ENCODE measurements at places on chromosomes 7 and 10. TPM values are rescaled to one million over a fixed set of nuclear protein-coding genes. Genes with fewer than 3 reads are reported as not detected.

- no peak for DNase-seq
- H3K27me3 ChIP-seq: no peaks in the 10 kb centered on the region
- H3K4me1 ChIP-seq: peaks cover 35% of the 10 kb centered on the region
- H3K36me3 ChIP-seq: no peaks in the 10 kb centered on the region
- peak overlapping the region; percentile 100 for H3K4me3 ChIP-seq
- peak overlapping the region; percentile 97 for H3K27ac ChIP-seq
These were observed 40.0 kb downstream of the CUX1 start for GRCh38 chr7:101857358-101857811.

DNA sequence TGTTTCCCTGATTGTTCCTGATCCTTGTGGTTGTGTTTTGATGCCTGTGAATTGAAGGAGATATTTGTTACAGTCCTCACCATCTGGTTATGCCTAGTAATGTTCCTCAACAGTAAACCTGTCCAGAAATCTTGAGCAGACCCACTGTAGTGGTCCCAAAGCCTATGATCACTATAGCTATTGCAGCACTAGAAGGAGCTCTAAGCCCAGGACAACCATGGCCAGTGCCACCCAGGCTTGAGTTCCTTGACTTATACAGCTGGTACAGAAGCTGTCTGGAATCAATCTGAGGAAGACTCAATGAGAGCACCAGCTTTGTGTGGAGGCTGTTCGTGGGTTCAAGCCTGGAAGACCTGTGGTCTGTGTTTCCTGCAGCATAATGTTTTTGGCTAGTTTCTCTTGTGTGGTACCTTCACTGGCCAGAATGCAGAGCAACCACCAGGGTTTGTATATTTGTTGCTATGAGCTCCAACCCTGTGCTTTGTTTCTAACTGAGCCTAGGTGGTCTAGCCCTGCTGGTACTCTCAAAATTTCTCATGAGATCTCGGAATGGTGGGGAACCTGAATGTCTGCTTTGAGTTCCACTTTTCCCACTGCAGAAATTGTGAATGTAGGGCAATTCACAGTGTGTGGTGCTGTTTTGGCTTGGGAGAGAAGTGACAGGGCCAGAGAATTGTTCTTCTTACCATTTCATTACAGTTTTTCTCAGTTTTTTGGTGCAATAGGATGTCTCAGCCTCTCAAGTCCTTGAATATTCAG, 355.2 kb downstream of the SUGCT start:
- no peak overlapping the region for H3K4me3 ChIP-seq
- no peaks in the 10 kb centered on the region for H3K36me3 ChIP-seq
- no peaks in the 10 kb centered on the region for H3K4me1 ChIP-seq

DNA sequence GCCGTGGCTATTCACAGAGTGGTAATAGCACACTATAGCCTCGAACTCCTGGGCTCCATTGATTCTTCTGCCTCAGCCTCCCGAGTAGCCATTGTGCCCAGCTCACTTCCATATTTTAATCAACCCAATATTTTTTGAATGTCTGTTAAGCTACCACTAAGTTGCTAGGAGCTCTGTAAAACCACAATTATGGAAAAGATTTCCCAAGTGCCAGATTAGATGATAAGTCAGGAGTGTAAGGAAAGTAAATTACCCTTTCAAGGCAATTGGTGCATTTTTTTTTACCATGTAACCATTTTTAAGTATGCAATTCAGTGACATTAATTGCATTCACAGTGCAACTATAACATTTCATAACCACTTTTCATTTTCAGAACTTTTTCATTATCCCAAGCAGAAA, 87.5 kb upstream of the GATAD1 start:
- no peak overlapping the region for H3K4me3 ChIP-seq
- no peaks in the 10 kb centered on the region for H3K4me1 ChIP-seq
- DNase-seq: no peak
- peaks cover 17% of the 10 kb centered on the region for H3K36me3 ChIP-seq
- no peak overlapping the region for H3K27ac ChIP-seq
- H3K27me3 ChIP-seq: no peaks in the 10 kb centered on the region

- H3K27ac ChIP-seq: no peak overlapping the region
- DNase-seq: no peak
- H3K4me1 ChIP-seq: peaks cover 8% of the 10 kb centered on the region
- H3K27me3 ChIP-seq: no peaks in the 10 kb centered on the region
- H3K4me3 ChIP-seq: peak overlapping the region; percentile 31
- no peaks in the 10 kb centered on the region for H3K36me3 ChIP-seq
These were observed 8.0 kb upstream of the PWWP2B start for GRCh38 chr10:132388891-132389432.

The CAMK2B gene
- 0.31 TPM for total RNA-seq

The ZKSCAN5 gene
- 4.4 TPM for total RNA-seq

The ZNF853 gene
- total RNA-seq: 0.85 TPM
